ENCODE measurements at places on chromosomes 12 and 14.

- no peak for DNase-seq
Measured at GRCh38 chr12:116423094-116423493, 136.1 kb upstream of the MAP1LC3B2 start.

GRCh38 chr14:64478634-64479250 is 13.4 kb downstream of the AKAP5 start:
- no peak for DNase-seq

GRCh38 chr14:91996948-91997371 is 42.9 kb downstream of the TRIP11 start:
- DNase-seq = no peak

- no peak for DNase-seq
Measured at GRCh38 chr12:29428633-29429032, 47.7 kb upstream of the ERGIC2 start.

DNA sequence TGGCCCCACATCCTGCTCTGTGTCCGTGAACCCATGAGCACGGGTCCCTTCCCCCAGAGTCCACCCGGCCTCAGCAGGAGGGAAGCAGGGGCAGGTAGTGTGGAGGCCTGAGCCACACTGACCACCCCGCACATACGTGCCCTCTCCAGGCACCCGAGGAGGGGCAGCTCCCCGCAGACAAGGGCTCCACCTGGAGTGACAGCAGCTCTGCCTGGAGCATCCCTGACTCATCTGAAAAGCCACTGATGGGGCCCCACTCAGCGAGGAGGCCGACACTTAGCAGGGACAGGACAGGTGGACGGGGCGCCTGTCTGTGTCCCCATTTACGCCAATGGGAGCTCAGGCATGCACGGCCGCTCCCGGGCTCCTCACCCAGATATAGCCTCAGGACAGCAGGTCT is 237.6 kb upstream of the SFSWAP start:
- DNase-seq = no peak

- no peak for DNase-seq
Measured at GRCh38 chr12:86826051-86826450, 569.9 kb upstream of the MGAT4C start.

- DNase-seq = no peak
Measured at GRCh38 chr12:74286254-74286653, 251.4 kb upstream of the ATXN7L3B start.

GRCh38 chr12:5138845-5139244 is 95.2 kb downstream of the KCNA5 start:
- DNase-seq = no peak

- no peak for DNase-seq
Measured at GRCh38 chr14:36524874-36525745, 5.1 kb upstream of the NKX2-1 start.

- DNase-seq = no peak
Measured at GRCh38 chr12:54504550-54504949, 7.0 kb downstream of the NCKAP1L start.

DNA sequence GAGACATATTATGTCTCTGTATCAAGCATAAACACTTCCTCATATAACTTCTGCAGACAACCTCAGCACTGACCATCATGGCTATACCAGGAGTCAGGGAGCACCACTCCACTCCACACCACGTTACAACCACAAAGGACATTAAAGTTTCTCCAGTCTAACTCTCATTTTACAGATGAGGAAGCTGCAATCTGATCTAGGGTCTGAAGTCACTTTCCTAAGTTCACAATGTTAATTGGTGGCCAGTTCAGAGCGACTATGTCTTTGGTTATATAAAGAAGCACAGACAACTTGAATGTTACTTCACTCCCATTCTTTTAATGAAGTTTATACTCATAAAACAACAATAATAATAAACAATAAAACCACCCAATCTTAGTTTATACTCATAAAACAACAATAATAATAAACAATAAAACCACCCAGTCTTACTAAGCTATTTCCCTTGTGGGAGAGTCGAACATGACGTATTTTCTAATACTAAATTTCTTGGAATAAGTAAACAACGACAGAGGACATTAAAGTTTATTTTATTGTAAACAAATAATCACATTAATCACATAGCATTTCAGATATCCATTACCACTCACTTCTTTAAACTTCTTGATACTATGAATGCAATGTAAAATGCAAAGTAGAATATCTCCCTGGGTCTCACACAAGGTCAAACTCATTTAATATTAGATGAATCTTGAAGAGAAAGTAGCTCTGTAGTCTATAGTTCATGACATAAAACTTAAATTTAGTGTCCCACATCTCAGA is 72.4 kb upstream of the SSTR1 start:
- no peak for DNase-seq

DNA sequence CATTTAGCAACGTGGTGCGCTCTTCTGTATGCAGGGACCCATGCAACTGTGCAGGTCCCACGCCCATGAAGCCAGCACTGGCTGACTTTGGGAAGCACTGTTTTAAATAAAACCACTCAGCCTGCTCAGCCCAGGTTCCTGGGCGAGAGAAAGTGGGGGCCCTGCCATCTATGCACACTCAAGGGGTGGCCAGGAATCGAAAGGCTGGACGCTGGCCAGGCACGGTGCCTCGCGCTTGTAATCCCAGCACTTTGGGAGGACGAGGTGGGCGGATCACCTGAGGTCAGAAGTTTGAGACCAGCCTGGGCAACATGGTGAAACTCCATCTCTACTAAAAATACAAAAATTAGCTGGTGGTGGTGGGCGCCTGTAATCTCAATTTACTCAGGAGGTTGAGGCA is 179.9 kb upstream of the TBX3 start:
- DNase-seq = no peak

- peak; percentile 50 for DNase-seq
Measured at GRCh38 chr12:104604070-104604994, 147.6 kb downstream of the CHST11 start.

GRCh38 chr12:50242751-50243191 is 40.5 kb downstream of the LIMA1 start:
- DNase-seq = no peak

DNA sequence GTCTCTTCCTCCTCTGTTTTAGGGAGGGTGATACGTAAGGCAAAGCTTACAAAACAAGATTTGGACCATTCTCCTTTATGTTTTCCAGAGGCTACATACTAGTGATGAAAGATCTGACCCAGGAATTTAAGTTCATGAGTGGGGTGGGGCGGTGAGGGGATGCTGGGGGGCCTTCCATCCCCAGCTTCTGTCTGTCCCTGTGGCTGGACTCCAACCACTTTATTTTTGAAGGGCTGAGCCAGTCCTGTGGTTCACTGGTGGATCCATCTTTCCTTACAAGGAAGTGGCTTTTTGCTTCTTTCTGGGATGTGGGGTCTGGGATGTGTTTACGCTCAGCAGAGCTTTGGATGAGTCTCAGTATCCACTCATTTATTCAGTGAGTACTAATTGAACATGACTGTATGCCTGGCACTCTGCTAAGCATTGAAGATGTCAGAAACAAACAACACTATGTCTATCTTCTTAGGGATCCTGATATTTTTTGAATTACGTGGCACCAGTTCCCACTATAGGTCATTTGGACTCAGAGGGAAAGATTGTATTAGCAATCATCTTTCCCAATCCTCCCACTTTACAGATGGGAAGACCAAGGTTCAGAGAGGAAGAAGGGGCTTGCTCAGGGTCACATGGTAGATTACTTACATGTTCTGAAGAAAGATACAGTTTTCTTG is 291.8 kb upstream of the TBX3 start:
- peak; percentile 60 for DNase-seq

DNA sequence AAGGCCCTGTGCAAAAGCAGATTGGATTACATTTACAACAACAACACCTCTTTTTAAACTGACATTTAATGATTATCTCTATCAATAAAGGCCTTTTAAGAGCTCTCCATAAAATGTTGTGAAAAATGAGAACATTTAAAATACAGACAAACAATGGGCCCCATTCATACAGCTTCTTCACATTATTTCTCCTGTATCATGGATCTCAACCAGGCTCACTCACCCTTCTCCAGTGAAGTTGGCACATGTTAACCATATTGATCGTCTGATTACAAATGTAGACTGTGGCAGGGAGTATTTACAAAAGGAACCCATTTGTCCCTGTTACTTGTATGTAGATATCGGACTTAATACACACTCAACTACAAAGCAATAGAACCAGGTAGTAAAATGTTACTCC is 220.2 kb upstream of the BTG1 start:
- DNase-seq = no peak

GRCh38 chr14:55381040-55381439 is 30.6 kb downstream of the ATG14 start:
- DNase-seq = no peak

GRCh38 chr12:2008677-2009076 is 4.4 kb upstream of the DCP1B start:
- DNase-seq = no peak

DNA sequence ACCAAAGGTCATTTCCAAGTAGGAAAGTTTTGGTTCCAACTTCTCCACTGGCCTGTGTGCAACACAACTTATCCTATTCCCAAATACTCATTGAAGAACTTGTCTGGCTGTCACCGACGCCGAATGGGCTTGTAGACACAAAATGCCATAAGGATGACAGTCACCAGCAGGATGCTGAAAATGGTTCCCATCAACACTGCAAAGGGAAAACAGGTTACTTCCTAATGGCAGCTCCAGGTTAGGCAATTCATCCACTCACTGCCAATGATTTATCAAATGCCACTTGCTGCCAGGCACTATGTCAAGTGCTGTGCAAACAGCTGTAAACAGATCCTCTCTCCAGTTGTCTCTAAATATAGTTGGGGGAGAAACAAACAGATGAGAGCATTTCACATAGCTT is 6.1 kb downstream of the C12orf76 start:
- no peak for DNase-seq

DNA sequence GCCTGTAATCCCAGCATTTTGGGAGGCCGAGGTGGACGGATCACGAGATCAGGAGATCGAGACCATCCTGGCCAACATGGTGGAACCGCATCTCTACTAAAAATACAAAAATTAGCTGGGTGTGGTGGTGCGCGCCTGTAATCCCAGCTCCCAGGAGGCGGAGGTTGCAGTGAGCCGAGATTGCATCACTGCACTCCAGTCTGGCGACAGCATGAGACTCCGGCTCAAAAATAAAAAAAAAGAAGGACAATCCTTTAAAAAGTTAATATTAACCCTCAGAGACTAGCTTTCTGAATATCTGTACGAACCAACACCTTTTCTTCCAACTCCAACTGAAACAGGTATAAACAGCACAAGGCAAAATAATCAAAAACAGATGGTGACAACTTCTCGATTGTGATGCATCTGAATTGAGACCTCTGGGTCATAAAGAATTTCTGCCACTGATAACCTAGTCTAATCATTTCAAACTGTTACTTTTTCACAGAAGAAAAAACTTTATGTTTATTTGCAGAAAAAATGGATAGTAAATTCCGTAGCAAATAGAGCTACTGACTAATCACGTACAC is 27.8 kb downstream of the CLIP1 start:
- DNase-seq = no peak

DNA sequence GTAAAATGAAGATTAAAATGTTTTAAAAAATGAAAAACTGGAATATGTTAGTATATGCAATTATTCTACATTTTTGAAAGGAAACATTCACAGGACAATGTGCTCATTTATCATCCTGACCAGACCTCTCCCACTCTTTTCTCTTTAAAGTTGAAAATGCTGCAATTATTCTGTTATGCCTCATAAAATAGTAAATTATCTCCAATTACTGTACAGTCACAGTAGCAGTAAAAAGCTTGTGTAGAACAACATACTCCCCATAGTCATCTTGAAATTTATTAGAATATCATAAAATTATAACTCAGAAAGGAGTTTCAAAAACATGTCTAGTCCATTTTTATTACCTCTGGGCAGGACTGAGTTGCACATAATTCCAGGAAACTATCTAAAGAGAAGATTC is 250.3 kb downstream of the SYT1 start:
- DNase-seq = no peak

DNA sequence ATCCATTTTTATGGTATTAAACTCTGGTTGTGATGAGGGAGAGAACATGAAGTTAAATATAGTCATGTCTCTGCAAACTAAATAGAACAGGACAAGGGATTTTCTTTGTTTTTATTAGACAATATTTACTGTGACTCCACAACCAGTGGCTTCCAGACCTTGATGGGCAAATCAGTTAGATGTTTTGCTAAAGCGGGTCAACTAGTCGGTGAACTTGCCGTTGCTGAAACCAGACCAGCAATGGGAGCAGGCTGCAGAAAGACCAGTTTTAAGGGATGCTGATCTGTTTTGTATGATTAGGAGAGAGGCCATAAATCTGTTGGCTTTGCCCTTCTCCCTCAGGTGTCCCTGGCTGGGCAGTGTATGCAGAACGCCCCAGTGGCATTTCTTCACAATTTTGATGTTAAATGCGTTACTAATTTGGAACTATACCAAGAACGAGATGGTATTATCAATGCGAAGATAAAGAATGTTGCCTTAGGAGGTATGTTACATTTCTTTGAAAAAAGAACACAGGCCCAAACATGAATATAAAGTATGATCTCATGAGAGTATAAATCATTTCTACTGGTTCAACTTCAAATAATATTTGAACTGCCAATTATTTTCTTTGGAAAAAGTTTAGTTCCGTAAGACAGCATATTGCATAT is 19.4 kb downstream of the TCTN2 start:
- DNase-seq = no peak

DNA sequence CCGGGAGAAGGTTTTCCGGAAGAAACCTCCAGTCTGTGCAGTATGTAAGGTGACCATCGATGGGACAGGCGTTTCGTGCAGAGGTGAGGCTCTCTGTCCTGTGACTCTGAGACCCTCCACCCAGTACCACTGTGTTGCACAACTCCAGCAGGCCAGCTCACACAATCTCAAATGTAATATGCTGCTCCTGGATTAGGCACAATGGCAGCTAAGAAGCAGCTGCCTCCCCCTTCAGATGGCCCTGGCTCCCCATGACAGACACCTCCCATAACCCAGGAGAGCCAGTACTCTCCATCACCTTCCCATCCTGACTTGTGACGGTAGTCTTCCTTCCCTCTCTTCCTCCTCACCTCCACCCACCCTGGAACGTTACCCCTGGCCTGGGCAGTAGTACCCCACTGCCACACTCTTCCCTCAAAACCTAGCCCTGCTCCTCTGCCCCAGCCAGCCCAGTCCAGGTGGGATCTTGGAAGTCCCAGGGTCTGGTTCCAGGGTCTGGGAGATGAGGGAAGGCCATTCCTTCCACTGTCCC is 2.1 kb downstream of the TNS2 start:
- DNase-seq = no peak

GRCh38 chr12:5010151-5010550 is 33.5 kb upstream of the KCNA5 start:
- no peak for DNase-seq

- no peak for DNase-seq
Measured at GRCh38 chr12:127942981-127943380, 324.0 kb upstream of the TMEM132C start.

DNA sequence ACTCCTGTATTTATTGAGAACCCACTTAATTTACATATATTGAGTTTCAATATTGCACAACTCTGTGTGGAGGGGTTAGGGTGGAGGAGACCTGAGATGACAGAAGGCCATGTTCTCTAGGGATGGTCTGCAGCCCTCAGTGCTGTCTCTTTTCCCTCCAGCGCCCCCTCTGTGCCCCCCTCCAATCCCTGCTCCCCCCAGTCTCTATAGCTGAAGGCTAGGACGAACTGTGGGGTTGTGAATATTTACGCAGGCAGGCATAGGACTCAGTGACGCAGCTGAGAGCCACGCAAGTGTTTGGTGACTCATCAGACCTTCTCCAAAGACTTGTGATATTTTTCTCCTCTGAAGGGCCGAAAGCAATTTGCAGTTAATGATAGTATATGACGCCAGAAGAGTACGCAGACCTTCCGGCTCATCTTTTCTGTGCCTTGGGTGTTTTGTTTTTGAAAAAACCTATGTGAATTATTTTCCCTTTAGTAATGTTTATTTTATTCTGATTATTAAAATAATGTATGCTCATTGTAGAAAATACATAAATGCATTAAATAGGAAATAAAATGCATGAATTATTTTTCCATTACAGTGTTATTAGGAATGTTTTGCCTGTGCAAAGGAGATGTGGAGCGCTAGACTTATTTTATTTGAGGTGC is 85.3 kb downstream of the SLC25A47 start:
- no peak for DNase-seq

All from right hindlimb (tissue), 1 donor.